Upper lobe of left lung (tissue), 6 donors: ENCODE measurements at places on chromosomes 2 and 18. TPM values are rescaled to one million over a fixed set of nuclear protein-coding genes. Genes with fewer than 3 reads are reported as not detected.

The FLACC1 gene
- total RNA-seq: 2.4 TPM

GRCh38 chr2:67733517-67733916 lies 329.3 kb downstream of the C1D start:
- peak; percentile 29 for DNase-seq
- H3K27ac ChIP-seq: no peak overlapping the region
- H3K4me1 ChIP-seq: no peaks in the 10 kb centered on the region
- H3K27me3 ChIP-seq: no peaks in the 10 kb centered on the region

DNA sequence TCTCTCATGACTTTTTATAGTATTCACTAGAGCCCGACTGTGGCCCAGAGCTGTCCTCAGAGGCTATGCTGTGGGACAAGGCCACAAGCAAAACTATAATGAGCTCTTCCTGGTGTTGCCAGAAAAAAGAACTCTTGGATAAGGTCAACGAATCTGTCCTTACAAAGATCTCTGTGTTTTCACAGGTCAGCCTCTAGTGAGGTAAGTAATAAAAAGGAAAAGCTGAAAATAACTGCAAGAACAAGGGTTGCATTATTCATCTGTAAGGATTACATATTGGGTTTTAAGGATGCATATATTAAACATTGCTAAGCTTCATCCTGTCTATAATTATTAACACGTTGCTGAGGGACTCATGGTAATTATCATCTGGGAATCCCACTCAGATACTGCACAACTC lies 62.8 kb upstream of the ATL2 start:
- H3K27me3 ChIP-seq: no peaks in the 10 kb centered on the region
- DNase-seq: no peak
- no peak overlapping the region for H3K27ac ChIP-seq
- H3K36me3 ChIP-seq: no peaks in the 10 kb centered on the region

DNA sequence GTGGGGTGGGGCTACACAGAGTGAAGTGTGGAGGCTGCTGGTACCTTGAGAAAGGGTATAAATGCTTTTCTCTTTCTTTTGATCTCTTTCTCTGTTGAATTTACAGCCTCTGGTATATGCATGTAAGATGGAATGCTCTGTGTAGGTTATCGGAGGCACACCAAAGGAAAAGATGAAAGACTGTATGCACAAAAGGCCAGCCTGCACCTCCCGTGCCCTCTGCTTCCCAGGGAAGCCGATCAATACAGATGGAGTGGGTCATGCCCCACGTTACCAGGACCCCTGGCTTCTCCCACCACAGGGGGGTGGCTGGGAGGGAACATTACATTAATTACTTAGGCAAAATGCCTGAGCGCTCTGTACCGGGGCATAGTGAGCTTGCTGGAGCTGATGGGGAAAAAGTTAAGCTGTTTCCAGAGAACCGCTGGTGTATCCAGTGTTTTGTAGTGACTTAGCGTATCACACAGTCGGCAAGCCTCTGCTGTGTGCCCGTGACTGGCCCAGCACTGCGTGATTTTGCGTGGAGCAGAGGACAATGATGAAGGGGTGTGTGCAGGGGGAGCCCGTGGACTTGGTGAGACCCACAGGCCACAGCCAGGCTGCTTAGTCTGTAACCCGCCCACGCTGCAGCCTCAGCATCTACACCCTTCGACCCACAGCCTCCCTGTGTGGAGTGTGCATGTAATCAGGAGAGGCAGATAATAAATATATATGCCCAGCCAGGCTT lies 8.0 kb downstream of the ALLC start:
- DNase-seq: no peak
- H3K27ac ChIP-seq: no peak overlapping the region
- H3K4me3 ChIP-seq: no peak overlapping the region
- H3K27me3 ChIP-seq: no peaks in the 10 kb centered on the region
- H3K4me1 ChIP-seq: no peaks in the 10 kb centered on the region

GRCh38 chr2:27082773-27083409 lies 3.7 kb upstream of the KHK start:
- H3K4me1 ChIP-seq: peaks cover 41% of the 10 kb centered on the region
- no peak overlapping the region for H3K4me3 ChIP-seq
- peak overlapping the region; percentile 70 for H3K27ac ChIP-seq
- H3K36me3 ChIP-seq: no peaks in the 10 kb centered on the region
- peak; percentile 76 for DNase-seq
